ENCODE measurements at places on chromosomes 7 and 10.

- DNase-seq, result no peak
Observed at GRCh38 chr10:120572307-120572706, 115.3 kb downstream of the PLPP4 start.

- DNase-seq, result no peak
Observed at GRCh38 chr10:95564291-95564690, 3.1 kb upstream of the SORBS1 start.

- no peak for DNase-seq
Observed at GRCh38 chr7:100163006-100163531, 4.5 kb upstream of the TRAPPC14 start.

GRCh38 chr7:70791341-70791740 is 340.6 kb upstream of the GALNT17 start:
- DNase-seq, result no peak

DNA sequence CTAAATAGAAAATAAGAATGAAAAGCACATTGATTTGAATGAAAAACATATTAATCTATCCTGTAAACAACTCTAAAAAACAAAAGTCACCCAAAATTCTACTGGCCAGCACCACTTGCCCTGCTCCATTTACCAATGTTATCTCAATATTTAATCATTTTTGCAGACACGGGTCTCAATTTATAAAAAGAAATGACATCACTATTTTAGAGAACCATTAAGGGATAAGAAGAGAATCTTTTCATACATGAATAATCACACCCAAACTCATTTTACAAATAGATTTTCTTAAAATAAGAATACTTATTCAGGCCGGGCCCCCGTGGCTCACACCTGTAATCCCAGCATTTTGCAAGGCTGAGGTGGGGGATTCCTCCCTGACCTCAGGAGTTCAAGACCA is 3.9 kb downstream of the SAR1A start:
- DNase-seq, result no peak

DNA sequence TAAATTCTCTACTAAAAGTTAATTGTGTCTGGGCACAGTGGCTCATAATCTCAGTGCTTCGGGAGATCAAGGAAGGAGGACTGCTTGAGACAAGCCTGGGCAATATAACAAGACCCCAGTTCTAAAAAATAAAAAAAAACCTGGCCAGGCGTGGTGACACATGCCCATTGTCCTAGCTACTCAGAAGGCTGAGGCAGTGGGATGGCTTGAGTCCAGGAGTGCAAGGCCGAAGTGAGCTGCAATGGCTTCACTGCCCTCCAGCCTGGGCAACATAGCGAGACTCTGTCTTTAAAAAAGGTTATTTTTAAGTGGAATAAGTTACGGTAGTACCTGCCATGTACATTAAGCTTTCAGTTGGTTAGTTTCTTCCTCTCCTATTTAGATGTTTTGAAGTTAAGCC is 28.9 kb downstream of the CDK14 start:
- DNase-seq, result no peak

DNA sequence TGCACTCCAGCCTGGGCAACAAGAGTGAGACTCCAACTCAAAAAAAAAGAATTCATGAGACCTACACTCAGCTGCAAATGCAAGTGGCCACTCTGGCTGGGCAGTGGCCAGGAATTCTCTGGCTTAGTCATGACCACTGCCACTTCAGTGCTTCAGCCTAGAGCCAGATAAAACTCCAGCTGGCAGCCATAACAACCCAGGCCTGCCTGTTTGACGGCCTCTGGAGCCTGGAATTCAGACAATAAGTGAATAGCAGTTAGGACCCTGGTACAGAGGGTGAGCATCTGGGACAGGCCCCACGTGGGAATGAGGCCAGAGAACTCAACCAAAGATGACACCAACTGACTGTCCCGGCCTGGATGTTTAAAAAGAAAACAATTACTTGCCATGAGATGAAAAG is 18.9 kb downstream of the RCC1L start:
- DNase-seq, result no peak

GRCh38 chr7:121166916-121167315 is 161.9 kb upstream of the WNT16 start:
- DNase-seq, result no peak

GRCh38 chr10:93438613-93439253 is 43.4 kb downstream of the MYOF start:
- no peak for DNase-seq

Data from NCI-H1105 (cell line).